ENCODE measurements at places on chromosomes 11 and 22. TPM values are rescaled to one million over a fixed set of nuclear protein-coding genes. Genes with fewer than 3 reads are reported as not detected.

Gene SMTNL1
- not detected for polyA plus RNA-seq

Gene OR52E8
- polyA plus RNA-seq = not detected

- H3K36me3 ChIP-seq = peaks cover 13% of the 10 kb centered on the region
- DNase-seq = no peak
- no peaks in the 10 kb centered on the region for H3K4me1 ChIP-seq
- H3K4me3 ChIP-seq = no peak overlapping the region
- H3K27ac ChIP-seq = no peak overlapping the region
Measured at GRCh38 chr22:23868580-23868979, 10.9 kb downstream of the SLC2A11 start.

GRCh38 chr22:28896611-28897010 is 13.2 kb downstream of the ZNRF3 start:
- H3K36me3 ChIP-seq = no peaks in the 10 kb centered on the region
- no peaks in the 10 kb centered on the region for H3K27me3 ChIP-seq
- no peak for DNase-seq
- H3K4me1 ChIP-seq = no peaks in the 10 kb centered on the region
- no peak overlapping the region for H3K27ac ChIP-seq

DNA sequence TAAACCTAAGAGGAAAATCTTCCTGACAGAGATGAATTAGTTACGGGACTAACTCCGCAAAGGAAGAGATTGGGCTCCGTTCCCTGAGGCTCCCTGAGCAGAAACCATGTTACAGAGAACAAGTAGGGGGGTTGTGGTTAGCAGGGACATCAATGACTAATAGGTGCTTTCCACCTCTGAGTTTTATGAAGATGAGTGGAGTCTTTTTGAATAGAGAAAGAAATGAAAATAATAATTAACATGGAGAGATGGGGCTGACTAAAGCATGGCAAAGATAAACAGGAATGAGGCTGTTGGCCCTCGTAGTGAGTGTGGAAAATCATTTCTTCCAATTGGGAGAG is 47.5 kb upstream of the PICALM start:
- peak; percentile 16 for DNase-seq
- no peaks in the 10 kb centered on the region for H3K4me1 ChIP-seq
- H3K27me3 ChIP-seq = no peaks in the 10 kb centered on the region
- no peaks in the 10 kb centered on the region for H3K36me3 ChIP-seq

- no peaks in the 10 kb centered on the region for H3K27me3 ChIP-seq
- H3K4me1 ChIP-seq = peaks cover 3% of the 10 kb centered on the region
- H3K36me3 ChIP-seq = no peaks in the 10 kb centered on the region
- DNase-seq = no peak
Measured at GRCh38 chr11:109851780-109852390, 241.3 kb upstream of the ZC3H12C start.

Data from SK-N-SH (cell line).